ENCODE measurements at places on chromosomes 2 and 18.
A peak's percentile ranks its signal among the peaks of the same experiment; 100 is the strongest.

DNA sequence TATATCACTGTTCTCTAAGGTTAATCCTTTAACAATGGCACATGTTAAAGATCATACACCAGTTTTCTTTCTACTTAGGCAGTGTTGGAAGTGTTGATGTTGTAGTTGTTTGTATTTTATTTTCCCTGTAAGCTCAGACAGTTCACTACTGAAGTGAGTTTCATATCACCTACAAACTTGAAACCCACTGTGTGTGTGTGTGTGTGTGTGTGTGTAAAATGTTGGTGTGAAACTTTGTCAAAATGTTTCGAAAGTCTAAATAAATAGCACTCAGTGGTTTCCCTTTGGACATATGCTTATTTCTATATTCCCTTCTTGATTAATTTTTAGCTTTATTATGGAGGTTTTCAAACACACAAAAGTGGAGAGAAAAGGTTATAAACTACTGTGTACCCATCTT is 79.8 kb upstream of the CAVIN2 start:
- no peaks in the 10 kb centered on the region for H3K36me3 ChIP-seq
- H3K4me1 ChIP-seq: peaks cover 9% of the 10 kb centered on the region
- no peaks in the 10 kb centered on the region for H3K27me3 ChIP-seq
- H3K27ac ChIP-seq: no peak overlapping the region
- no peak overlapping the region for H3K4me3 ChIP-seq

DNA sequence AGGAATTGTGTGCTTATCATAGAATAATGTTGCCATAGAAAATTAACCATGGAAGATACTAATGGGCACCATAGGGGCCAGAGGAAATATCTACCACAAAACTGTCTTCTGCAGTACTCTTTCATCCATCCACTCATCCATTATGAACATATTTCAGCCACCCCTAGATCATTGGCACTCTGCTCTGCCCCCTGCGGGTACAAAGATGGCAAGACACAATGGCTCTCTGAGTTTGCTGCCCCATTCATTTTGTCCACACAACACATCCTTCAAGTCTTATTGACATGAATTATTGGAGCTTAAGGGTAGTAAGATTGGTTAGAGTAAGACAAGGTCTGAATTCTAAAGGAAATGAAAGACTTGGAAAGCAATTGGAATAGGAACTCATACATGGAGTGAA is 1224.7 kb upstream of the CELF4 start:
- H3K4me1 ChIP-seq: no peaks in the 10 kb centered on the region
- no peak overlapping the region for H3K27ac ChIP-seq
- H3K27me3 ChIP-seq: no peaks in the 10 kb centered on the region

DNA sequence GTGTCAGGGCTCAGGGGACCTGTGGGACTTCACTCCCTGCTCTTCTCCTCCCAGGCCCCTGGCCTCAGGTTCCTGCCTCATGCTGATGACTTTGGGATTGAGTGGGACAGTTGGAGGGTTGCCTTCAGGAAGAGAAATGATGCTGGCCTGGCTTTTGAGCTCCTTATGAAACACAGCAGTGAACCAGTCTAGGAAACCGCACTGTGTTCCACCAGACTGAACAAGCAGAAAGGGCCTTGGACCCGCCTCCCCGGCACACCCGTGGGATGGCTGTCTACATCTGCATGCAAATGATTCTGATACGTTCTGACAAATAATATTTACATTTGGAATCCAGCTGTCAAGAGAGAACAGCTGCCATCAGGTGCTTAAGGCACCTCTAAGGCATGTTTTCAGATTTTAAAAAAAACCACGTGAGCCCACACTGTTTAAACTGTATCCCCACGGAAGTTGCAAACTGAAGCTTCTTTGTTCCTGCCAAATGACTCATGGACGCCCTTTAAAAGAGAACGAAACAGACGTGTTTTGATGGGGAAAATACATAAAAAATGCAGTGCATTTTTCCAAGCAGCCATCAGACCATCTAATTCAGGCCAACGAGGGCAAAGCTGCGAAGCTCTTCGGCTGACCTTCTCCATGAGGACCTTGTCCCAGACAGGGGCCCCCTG is 27.6 kb upstream of the ASAP2 start:
- no peak for DNase-seq
- no peaks in the 10 kb centered on the region for H3K36me3 ChIP-seq
- peaks cover 11% of the 10 kb centered on the region for H3K4me1 ChIP-seq
- H3K4me3 ChIP-seq: no peak overlapping the region
- H3K27me3 ChIP-seq: no peaks in the 10 kb centered on the region
- H3K27ac ChIP-seq: no peak overlapping the region

DNA sequence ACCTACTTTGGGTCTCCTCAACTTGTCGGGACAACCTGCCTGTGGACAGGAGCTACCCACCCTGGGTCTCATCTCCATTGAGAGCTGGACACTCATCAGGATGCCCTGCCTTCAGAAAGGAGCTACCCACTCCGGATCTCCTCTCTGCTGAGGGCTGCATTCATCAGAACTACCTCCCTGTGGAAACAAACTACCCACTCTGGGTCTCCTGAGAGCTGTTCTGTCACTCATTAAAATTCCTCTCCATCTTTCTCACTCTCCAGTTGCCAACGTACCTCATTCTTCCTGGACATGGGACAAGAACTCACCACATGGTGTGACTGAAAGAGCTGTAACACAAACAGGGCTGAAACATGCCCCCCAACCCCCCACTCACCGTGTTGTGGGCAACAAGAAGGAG is 22.5 kb upstream of the UBE2F start:
- H3K27me3 ChIP-seq: no peaks in the 10 kb centered on the region
- H3K4me1 ChIP-seq: no peaks in the 10 kb centered on the region
- no peak overlapping the region for H3K27ac ChIP-seq
- no peak overlapping the region for H3K4me3 ChIP-seq
- no peaks in the 10 kb centered on the region for H3K36me3 ChIP-seq

DNA sequence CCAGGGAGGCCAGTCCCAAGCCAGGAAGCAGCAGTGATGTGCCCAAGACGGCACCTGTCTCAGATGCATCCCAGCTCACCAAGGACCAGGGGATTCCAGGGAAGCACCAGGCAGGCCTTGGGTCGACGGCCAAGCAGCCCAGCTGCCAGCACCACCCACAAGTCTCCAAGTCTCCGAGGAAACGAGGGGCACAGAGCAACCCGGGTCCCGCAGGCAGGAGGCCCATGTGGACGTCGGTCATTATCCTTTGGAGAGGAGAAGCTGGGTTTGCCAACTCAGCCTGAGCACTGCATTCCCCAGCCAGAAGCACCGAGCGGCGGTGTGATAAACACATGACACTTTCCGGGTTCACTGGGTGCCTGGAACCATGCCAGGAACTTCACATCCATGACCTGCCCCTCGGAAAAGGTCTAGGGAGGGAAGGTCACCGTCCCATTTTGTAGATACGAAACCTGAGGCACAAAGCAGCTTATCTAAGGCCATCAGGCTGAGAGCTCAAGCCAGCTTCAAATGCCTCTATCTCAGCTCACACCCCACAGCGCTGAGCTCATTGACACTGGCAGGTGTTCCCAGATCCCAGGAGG is 104.5 kb downstream of the ZNF516 start:
- no peak overlapping the region for H3K4me3 ChIP-seq
- H3K27me3 ChIP-seq: no peaks in the 10 kb centered on the region
- no peaks in the 10 kb centered on the region for H3K36me3 ChIP-seq
- no peak overlapping the region for H3K27ac ChIP-seq
- no peaks in the 10 kb centered on the region for H3K4me1 ChIP-seq

DNA sequence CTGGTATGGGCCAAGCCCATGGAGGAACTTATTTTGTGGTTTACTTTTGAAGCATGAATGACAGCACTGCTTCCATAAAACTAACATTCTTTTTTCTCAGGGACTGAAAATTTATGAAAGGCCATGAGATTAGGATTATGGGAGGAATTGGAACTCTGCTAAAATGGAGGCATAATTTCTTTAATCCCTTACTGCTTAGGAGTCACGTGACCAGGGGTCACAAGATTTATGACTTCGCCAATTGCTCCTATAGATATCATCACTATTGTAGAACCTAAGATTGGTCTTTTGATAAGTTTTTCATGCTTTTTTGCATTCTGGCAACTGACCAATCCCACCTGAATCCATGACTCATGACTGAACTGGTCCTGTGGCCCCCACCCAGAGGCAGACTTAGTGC is 495.7 kb upstream of the VRK2 start:
- no peak for DNase-seq
- H3K27me3 ChIP-seq: no peaks in the 10 kb centered on the region
- H3K4me3 ChIP-seq: no peak overlapping the region
- no peak overlapping the region for H3K27ac ChIP-seq
- H3K4me1 ChIP-seq: no peaks in the 10 kb centered on the region

DNA sequence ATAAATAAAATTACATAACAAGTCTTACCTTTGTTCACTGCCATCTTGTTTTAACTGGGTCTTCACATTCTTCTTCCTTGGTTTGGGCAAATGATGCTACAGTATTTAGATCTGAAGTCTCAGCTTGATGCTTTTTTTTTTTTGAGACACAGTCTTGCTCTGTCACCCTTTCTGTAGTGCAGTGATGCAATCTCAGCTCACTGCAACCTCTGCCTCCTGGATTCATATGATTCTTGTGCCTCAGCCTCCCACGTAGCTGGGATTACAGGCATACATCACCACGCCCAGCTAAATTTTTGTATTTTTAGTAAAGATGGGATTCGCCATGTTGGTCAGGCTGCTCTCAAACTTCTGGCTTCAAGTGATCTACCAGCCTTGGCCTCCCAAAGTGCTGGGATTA is 53.2 kb upstream of the MAT2A start:
- H3K27ac ChIP-seq: no peak overlapping the region
- H3K27me3 ChIP-seq: no peaks in the 10 kb centered on the region
- no peak for DNase-seq
- H3K4me1 ChIP-seq: no peaks in the 10 kb centered on the region
- H3K36me3 ChIP-seq: no peaks in the 10 kb centered on the region
- no peak overlapping the region for H3K4me3 ChIP-seq

DNA sequence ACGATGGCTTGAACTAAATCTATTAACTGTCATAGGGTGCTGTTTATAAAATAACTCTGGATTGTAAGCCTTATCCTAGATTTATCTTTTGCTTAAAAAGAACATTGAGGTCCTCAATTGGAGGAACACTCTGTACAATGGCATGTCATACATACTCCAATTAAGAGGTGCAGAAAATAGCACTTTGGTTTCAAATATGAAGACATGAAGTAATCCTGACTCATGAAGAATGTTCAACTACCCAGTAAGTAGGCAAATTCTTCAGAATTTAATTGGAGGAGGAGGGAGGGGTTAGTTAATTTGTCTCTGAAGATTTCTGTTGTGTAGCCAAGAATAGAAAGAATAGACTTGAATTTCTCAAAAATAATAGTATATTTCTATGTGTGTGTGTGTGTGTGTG is 36.1 kb downstream of the DCC start:
- no peaks in the 10 kb centered on the region for H3K4me1 ChIP-seq
- H3K27ac ChIP-seq: no peak overlapping the region
- no peak for DNase-seq
- H3K27me3 ChIP-seq: no peaks in the 10 kb centered on the region
- no peaks in the 10 kb centered on the region for H3K36me3 ChIP-seq

GRCh38 chr18:22563164-22563583 is 145.5 kb upstream of the CTAGE1 start:
- peaks cover 12% of the 10 kb centered on the region for H3K27me3 ChIP-seq
- H3K4me3 ChIP-seq: no peak overlapping the region
- no peak overlapping the region for H3K27ac ChIP-seq
- peak; percentile 80 for DNase-seq
- no peaks in the 10 kb centered on the region for H3K36me3 ChIP-seq

DNA sequence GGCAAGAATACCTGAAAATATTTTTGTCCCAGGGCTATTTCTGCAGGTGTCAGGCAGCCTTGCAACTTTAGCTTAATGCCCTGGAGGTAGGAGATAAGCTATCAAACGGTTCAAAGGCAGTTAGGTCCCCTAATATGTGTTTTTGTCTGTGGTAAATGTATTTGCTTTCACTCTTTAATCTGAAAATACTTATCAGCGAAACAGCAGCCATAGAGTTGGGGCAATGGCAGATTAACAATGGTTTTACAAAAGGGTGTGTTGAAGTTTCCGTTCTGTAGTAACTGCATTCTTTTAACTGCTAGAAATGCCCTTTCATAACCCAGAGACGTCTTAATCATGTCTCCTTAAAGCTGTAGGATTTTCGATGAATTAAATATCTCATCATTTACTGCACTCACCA is 265.0 kb upstream of the TRIB2 start:
- H3K27me3 ChIP-seq: no peaks in the 10 kb centered on the region
- no peaks in the 10 kb centered on the region for H3K36me3 ChIP-seq
- no peak overlapping the region for H3K27ac ChIP-seq
- peaks cover 2% of the 10 kb centered on the region for H3K4me1 ChIP-seq
- H3K4me3 ChIP-seq: no peak overlapping the region

DNA sequence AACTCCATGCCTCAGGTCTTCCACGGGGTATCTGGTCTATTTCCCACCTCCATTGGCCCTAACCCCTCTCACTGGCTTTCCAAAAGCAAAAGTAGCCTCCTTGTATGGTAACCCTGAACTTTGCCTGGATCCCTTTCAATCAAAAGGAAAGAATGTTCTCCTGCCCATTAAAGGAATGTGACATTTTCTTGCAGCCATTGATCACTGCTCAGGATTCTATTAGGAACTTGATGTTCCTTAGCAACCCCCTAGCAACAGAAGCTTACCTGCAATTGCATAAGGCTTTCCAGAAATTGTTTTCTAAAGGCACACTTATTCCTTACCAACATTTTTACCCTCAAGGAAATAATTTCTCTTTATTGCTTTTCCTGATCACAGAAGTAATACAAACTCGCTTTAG is 91.4 kb upstream of the AGAP1 start:
- DNase-seq: peak; percentile 66
- H3K27ac ChIP-seq: no peak overlapping the region
- H3K4me3 ChIP-seq: no peak overlapping the region
- no peaks in the 10 kb centered on the region for H3K27me3 ChIP-seq

GRCh38 chr2:230893338-230893737 is 28.6 kb downstream of the ITM2C start:
- no peaks in the 10 kb centered on the region for H3K27me3 ChIP-seq
- H3K27ac ChIP-seq: no peak overlapping the region
- H3K36me3 ChIP-seq: no peaks in the 10 kb centered on the region
- no peak for DNase-seq
- no peaks in the 10 kb centered on the region for H3K4me1 ChIP-seq
- H3K4me3 ChIP-seq: no peak overlapping the region

DNA sequence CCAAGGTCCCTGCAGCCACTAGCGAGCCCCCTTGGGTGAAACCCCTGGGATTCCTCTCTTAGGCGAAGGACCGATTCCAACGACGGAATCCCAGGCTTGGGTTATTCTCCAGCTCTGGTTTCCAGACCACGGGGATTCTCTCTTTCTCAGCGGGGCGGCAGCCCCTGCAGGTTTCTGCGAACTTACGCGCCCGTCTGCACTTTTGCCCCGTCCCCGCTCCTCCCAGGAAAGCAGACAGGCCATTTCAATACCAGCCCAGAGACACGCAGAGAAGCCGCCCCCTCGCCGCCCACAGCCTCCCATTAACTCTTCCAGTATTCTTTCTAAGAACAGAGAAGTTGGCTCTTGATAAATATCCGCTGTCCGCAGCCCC is 1.2 kb downstream of the CBLN2 start:
- H3K4me1 ChIP-seq: no peaks in the 10 kb centered on the region
- H3K4me3 ChIP-seq: no peak overlapping the region
- peaks cover 31% of the 10 kb centered on the region for H3K27me3 ChIP-seq
- no peak overlapping the region for H3K27ac ChIP-seq
- peak; percentile 38 for DNase-seq

Measured in mesendoderm (in vitro differentiated cells).